NCI-H1436 treated with DMSO at 0.1 percent for 48 hours (cell line): ENCODE measurements at places on chromosomes 2 and 18.

DNA sequence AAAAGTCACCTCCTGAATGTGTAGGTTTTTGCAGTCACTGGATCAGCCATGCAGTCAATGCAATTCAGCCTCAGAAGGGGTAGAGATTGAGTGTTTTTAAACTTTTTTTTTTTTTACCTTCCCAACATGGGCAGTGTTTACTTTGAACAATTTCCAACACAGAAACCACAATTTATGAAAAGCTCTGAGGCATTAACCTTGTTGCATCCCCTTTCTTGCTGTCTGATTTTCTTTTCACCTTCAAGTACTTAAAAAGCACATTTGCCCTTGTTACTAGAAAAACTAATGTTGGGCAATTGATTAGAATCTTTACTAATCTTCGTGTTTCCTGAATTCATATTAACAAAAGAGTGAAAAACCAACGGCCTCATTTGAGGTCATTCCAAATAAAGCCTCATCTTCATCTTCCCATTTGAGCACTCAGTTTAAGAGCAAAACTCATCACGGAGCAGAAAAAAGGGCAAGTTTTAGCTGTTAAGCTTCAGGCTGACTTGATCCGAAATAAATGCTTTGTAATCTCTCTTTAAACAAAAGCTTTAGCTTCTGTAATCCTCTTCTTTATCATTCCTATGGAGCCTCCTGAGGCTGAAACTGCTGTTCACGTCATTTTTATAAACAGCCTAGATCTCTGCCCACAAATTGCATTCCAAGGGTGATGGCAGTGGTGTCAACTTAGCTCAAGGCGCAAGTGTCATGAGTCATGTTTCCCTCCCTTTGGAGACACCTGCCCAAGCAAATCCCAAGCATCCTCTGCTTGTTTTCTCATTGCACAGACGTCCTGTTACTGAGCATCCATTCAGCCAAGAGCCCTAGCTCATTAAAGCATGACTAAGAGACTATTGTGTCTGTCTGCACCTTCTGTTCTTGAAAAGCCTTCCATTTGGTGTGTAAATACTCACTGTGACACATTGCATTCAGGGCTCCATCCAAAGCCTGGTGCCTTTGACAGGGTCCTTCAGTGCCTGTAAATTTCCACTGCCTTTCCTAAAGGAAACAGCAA is 107.7 kb downstream of the HNMT start:
- peak; percentile 92 for DNase-seq

DNA sequence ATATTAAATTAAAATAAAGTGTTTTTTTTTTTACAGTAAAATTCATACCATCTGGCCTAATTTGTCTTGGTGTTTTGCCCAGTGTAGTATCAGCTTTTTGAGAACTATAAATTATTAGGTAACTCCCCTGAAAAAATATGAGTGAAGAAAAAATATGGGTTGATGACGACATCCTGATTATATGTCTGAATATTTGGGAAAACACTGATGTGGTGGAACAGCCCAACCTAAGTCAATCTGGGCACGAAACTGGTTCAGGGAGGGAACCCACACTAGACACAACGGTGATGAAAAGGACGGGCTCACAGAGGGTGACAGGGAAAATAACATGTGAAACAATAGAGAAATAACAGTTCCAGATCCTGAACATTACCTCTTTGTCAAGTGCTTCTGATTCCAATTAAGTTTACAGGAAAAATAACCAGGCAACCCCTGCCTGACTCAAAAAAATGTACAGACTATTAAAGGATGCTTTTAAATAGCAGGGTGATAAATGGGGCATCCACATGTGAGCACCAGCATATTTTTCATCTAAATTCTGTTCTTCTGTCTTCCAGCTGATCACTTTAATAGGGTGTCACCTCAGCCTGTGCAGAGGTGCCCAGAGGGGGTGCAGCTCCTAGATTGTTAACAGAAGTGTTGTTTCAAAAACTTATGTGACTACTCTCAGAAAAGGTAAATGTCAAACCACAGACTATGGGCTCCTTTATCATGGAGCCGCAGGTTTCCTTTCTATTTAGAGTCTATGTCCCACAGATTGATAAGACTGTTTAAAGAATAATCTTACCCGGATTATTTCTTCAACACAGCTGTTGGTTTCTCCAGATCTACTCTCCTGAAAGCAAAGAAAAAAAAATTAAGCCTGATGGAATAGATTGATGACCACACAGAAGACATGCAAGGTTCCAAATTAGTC is 305.4 kb downstream of the AFF3 start:
- no peak for DNase-seq

DNA sequence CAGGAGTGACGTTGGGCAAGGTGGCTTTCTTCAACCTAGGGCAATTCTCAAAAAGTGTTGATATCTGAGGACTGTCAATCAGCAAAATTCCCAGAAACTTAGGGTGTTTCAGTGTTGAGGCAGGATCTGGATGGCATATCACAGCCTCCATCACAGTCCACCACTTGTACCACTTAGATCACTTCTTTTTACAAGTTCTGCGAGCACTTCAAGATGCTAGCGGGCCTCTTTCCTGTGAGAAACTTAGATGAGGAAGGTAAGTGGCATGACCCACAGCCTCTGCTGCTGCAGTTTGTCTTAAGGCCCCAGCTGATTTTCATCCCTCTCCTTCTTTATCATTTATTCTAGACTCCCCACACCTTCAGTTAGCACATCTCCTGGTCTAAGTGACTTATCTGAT is 295.4 kb upstream of the ZNF521 start:
- DNase-seq = no peak

- no peak for DNase-seq
Observed at GRCh38 chr2:57878171-57878865, 168.3 kb upstream of the VRK2 start.

DNA sequence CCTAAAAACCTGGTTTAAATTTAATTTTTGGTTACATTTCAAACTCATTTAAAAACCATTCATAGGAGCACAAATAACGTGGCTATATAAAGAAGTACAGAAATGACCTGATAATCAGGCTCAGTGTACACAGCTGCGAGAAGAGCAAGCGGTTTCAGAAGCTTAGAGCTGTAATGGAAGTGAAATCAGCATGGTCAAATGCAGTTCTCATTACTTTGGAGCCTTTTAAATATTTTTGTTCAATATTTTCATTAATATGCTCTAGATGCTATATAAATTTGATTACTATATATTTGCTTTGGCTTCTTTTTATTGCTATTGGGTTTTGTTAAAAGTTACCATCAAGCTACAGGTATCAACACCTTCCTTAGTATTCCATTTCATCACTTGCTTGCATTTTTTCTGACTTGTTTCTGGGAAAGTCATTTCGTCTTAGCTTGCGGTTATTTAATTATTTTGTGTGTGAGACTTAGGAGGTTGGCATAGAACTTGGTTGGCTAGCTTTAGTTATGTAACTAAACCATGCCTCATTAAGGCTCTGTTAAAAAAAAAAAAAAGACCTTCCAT is 58.7 kb downstream of the AFTPH start:
- no peak for DNase-seq

DNA sequence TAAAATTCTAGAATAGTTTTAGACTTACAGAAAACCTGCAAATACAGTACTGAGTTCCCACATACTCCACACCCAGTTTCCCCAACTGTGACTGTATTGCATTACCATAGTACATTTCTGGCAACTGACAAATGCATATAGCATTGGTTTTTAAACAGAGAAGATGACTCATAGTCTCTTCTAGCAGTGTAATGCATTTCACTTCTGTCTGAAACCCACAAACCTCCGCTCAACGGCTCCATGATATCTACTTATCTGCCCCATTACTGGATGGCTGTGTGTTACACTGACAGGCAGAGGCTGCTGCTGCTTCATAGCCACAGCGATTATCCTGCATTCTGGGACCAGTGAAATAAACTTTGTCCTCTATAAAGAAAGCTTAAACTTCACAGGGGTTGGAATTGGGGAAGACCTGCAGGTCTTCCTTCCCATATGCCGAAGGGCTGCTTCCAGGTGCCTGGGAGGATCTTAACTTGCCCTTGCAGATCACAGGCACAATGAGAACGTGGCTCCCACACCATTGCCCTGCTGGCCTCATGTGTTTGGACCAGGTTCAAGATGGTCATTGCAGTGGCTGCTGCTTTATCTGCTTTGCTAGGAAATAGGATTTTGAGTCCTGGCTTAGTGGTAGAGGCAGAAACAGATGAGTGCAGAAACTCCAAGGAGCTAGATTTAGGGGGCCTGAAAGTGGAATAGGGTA is 742.6 kb upstream of the HS6ST1 start:
- no peak for DNase-seq

DNA sequence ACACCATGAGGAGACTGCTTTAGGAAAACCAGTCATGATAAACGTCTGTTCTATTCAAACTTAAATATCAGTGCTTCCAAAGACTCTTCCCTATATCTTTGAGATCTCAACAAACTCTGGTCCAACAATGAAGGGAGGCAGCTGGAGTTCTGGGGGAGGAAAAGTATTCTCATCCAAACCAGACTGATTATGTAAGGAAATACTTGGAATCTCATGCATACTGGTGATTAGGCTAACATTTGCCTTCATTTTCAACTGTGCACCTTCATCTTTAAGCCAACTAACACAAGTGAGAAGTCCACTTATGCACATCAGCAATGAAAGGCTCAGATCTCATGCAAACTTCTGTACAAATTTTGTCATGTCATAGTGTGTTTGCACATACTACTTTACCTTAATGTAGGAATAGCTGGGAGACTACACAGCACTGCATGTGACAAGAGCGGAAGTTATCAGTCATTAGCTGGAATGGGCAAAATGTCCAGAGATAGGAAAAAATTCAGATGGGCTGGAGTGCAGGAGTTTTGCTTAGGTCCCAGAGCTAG is 67.5 kb upstream of the STK17B start:
- DNase-seq = no peak

- no peak for DNase-seq
Observed at GRCh38 chr2:120884472-120885290, 149.0 kb downstream of the GLI2 start.

- no peak for DNase-seq
Observed at GRCh38 chr18:38923126-38923525, 1357.5 kb upstream of the CELF4 start.

- no peak for DNase-seq
Observed at GRCh38 chr2:106899786-106900530, 14.0 kb upstream of the ST6GAL2 start.
